Brain microvascular endothelial cell (primary cell): ENCODE measurements at places on chromosomes 2 and 18.

GRCh38 chr2:48567671-48568070 is 37.7 kb downstream of the STON1 start:
- peak; percentile 11 for DNase-seq

- peak; percentile 9 for DNase-seq
These were observed 1.3 kb downstream of the ZNF521 start for GRCh38 chr18:25350489-25351251.

DNA sequence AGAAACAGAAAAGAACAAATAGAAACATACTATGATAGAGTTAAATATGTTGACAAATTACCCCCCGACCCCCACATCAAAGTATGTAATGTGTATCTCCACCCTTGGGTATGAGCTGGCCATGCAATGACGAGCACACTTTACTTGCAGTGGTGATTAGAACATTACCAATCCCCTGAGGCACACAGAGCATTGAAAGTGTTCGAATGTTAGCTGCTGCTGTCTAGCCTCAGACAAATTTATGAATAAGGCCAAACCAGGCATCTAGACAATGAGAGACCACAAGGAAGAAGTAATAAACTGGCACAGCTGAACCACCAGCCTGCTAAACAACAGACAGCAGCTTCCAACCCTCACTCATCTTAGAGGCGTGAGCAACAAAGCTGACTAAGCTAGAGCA is 380.5 kb downstream of the DSEL start:
- DNase-seq = no peak

GRCh38 chr2:111071600-111072171 is 49.0 kb upstream of the BCL2L11 start:
- DNase-seq = peak; percentile 87

- DNase-seq = peak; percentile 92
These were observed 96.2 kb downstream of the COPS8 start for GRCh38 chr2:237181844-237182243.

DNA sequence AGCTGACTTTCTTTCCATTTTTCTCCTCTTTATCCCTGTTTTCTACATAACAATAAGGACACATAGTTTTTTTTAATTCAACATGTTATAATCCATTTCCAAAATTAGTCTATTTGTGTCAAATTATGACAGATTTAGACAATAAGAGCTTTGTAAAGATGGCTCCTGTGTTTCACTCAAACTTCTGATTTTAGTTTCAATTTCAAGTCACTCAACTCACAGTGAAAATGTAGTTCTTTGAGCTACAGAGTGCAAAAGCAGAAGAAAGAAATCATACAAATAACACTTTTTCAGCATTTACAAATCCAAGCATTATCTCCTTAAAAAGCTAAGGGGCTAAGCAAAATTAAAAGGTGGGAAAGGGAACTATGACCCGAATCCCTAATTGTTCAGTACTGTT is 340.7 kb upstream of the TRIB2 start:
- DNase-seq = no peak

DNA sequence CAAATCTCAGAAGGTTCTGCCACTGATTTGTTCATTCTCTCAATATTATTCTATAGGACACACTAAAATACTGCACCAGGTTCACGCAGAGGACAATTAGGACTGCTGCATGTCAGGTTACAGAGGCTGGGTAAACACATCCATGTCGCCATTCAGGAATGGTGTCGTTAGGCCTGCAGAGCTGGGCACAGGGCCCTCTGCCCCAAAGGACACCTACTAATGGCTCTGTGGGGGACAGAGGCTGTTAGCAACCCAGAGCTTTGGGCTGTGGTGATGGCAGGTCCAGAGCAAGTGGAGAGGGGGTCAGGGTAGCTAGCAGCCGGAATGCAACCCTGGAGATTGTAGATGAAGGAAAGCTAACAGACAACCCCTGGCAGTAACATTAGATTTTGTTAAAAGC is 115.9 kb downstream of the TTC32 start:
- no peak for DNase-seq

- DNase-seq = no peak
These were observed 86.1 kb downstream of the TNS1 start for GRCh38 chr2:217916504-217917254.

GRCh38 chr2:122062506-122062905 is 307.1 kb downstream of the TSN start:
- no peak for DNase-seq

DNA sequence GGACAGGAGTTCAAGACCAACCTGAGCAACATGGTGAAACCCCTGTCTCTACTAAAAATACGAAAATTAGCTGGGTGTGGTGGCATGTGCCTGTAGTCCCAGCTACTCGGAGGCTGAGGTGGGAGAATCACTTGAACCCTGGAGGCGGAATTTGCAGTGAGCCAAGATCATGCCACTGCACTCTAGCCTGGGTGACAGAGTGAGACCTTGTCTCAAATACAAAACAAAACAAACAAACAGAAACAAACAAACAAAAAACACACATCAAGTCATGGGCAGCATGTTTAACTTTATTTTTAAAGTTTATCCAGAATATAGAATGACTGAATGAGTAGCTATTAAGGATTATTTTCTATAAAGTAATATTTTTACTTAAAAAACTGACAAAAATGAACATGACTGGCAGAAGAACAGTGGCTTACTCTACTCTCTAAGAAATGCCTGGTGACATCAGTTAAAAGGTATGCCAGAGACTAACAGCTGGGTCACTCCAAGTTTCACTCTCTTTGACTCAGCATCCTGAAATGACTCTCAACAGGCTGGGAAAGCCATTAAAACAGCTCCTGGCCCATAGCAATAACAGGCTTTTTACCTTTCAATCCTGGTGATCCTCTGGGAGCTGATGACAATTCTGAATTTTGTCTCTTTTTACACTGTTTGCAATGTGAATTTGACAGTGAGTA is 281.6 kb upstream of the STON1 start:
- DNase-seq = peak; percentile 92
